ENCODE measurements at places on chromosomes 13 and 19.

- no peak for DNase-seq
Measured at GRCh38 chr13:27411341-27411740, 13.1 kb upstream of the GTF3A start.

GRCh38 chr13:35471706-35472322, 4.7 kb downstream of the MAB21L1 start:
- DNase-seq: no peak

GRCh38 chr13:33110386-33110712, 94.1 kb downstream of the KL start:
- DNase-seq: no peak

DNA sequence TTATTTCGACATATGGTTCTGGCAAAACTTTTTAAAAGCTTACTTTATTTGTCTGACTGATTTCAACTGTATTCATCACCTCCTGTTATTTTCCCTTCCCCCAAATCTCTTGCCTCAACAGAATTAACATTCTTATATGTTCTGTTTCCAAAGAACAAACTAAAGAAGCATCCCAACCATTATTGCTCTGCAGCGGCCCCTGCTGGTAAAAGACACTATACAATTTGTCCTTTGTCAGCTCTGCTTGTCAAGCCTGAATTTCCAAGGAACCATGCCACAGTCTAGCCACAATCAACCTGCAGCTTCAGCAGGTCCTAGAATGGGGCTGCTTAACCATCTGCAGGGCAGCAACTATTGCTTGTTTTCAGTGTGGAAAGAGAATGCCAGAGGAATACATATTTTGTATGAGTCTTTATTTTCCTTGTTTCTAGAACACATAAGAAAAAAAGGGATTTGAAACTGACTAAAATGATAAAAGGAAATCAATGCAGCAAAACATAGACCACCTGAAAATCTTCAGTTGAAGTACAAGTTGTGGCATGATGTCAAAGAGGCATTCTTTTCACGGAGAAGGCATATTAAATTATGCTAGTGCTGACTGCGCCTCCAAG, 845.3 kb downstream of the DIAPH3 start:
- peak; percentile 3 for DNase-seq

DNA sequence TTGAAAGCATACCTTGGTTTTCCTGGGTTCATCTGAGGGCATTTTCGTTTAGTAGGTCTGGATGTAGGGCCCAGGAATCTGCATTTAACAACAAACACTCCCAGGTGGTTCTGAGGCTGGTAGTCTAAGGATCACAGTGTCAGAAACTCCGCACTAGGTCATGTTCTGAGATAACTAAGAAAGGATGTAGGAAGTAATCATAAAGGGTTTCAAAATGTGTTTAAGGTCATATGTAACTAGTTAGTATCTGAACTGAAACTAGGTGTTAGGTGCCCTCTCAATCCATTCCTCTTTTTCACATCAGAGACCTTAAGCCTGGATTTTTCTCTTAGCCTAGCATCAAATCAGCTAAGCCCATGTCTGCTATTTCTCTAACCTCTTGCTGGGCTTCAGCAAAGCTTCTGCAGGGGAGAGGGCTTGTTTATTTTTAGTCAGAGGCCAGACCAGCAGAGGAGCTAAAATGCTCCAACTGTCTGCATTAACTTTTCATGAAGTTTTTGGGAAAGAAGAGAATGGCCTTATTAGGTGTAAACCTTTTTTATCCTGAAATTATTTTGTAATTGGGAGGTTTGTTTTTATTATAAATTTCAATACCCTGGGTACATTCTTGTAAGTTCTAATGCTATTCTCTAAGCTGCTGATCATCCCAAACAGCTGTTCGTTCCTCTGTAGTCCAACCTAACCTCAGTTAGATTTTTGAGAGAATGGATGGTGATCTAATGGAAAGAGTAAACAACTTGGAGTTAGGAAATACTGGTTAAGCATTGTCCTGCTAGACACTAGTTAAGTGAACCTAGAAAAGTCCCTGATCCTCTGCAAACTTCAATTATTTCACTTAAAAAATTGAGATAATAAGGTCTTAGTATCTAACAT, 262.8 kb upstream of the RFC3 start:
- no peak for DNase-seq

GRCh38 chr13:49869519-49869918, 66.6 kb downstream of the SPRYD7 start:
- DNase-seq: no peak

DNA sequence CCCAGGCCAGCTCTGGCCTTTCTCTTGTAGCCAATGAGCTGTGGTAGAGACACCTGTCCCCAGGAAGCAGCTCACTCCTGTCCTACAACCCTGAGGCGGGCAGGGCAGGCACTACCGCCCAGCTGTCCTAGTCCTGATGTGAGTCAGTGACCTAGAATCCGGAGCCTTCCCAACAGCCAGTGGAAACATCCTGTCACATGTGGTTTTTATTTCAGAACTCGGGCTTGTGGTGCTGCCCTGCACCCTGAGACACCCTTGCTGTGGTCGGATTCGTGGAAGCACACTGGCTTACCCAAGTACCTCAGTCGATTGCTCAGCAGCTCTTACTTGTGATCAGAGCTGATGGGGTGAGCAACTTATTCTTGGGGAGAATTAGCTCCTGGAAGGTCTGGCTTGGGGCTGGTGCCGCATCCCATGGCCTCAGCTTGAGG, 83.6 kb upstream of the ARHGEF7 start:
- no peak for DNase-seq

DNA sequence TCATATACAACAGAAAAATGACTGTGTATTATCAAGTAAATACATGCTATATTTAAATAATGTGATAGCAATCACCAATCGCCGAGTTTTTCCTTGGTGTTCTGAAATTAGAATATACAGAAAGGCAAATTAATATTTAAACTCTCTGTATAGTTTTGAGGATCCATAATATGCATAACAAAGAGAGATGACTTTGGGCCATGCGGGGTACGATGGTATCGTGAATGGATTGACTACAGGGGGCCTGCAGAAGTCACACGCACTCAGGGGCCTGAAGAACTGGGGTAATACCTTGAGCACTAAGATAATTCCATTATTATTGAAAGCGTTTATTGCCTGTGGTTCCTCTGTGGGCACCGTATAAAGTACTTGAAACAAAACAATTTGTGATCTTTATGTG, 314.0 kb downstream of the TEX29 start:
- no peak for DNase-seq

All from CD4-positive, alpha-beta T cell treated with Interleukin-6 at 100 ng/mL for 8 hours (primary cell).